ENCODE measurements at places on chromosomes 12 and 14. TPM values are rescaled to one million over a fixed set of nuclear protein-coding genes. Genes with fewer than 3 reads are reported as not detected.

DNA sequence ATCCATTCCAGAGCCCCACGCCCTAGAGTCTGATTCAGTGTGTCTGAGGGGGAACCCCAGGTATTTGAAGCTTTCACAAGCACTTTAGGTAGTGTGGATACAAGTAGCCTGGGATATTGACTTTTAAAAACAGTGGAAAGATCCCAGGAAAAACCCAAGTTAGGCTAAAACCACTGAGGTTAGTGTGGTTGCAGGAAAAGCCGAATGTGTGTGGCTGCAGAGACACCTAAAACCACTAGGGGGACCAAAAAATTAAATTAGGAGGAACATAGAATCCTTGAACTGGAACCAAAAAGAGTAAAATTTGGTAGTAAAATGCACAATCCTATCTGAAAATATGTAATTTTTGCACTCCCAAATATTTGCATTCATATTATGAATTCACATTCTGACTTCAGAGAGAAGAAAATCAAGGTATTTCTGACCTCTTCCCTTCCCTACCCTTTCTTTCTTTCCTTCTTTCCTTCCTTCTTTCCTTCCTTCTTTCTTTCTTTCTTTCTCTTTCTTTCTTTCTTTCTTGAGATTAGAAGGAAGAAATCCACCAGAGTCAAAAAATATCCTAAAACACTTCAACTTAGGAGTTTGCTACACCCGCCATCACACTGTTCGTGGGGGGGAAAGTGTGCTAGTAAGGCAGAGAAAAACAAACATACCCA, 37.8 kb downstream of the SLCO1A2 start:
- no peaks in the 10 kb centered on the region for H3K4me1 ChIP-seq
- H3K36me3 ChIP-seq = no peaks in the 10 kb centered on the region
- DNase-seq = peak; percentile 8
- no peak overlapping the region for H3K4me3 ChIP-seq
- no peak overlapping the region for H3K27ac ChIP-seq

- H3K4me1 ChIP-seq = no peaks in the 10 kb centered on the region
- DNase-seq = no peak
- H3K27ac ChIP-seq = no peak overlapping the region
- H3K4me3 ChIP-seq = no peak overlapping the region
- peaks cover 31% of the 10 kb centered on the region for H3K36me3 ChIP-seq
- H3K27me3 ChIP-seq = no peaks in the 10 kb centered on the region
These were observed 33.3 kb upstream of the C12orf50 start for GRCh38 chr12:88062474-88062873.

DNA sequence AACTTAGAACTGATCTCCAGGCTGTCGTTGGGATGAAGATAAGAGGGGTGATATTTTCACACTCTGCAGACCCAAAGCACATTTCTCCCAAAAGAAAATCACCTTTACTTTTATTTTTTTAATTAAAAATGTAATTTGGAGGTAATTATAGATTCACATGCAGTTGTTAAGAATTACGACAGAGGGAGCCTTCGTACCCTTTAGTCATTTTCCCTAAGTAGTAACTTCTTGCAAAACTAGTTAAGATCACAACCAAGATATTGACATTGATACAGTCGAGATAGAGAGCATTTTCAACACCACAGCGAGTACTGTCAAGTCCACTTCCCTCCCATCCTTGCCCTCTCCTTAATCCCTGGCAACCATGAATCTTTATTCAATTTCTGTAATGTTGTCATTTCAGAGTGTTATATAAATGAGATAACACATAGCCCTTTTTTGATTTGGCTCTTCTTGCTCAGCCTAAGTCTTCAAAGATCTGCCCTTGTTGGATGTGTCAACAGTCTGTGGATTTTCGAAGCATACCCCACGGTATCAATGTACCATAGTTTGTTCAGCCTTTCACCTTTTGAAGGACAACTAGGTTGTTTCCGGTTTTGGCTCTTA, 39.6 kb downstream of the DNAH10 start:
- H3K36me3 ChIP-seq = no peaks in the 10 kb centered on the region
- H3K4me1 ChIP-seq = no peaks in the 10 kb centered on the region
- peaks cover 11% of the 10 kb centered on the region for H3K27me3 ChIP-seq
- no peak overlapping the region for H3K27ac ChIP-seq
- DNase-seq = no peak
- H3K4me3 ChIP-seq = no peak overlapping the region

DNA sequence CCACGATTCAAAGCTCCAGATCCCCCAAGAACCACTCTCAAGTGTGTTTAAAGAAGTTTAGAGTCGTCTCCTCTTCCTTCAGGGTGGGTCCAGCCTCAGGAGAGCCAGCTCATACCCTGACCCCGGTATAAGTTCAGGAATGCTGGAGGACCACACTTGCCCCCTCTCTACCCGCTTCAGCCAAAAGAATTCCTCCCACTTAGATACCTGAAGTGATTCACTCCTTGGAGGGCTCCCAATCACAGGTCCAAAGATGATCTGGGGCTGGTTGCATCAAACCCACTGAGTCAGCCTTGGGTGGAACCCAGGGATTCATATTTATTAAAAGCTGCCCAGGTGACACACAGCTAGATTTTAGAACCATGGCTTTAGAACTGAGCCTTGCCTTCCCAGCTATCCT, 133.5 kb upstream of the PARP11 start:
- DNase-seq = no peak
- no peaks in the 10 kb centered on the region for H3K27me3 ChIP-seq
- no peak overlapping the region for H3K27ac ChIP-seq
- H3K4me1 ChIP-seq = no peaks in the 10 kb centered on the region
- H3K36me3 ChIP-seq = no peaks in the 10 kb centered on the region
- H3K4me3 ChIP-seq = no peak overlapping the region

GRCh38 chr12:116434155-116435011, 124.8 kb upstream of the MAP1LC3B2 start:
- DNase-seq = peak; percentile 46
- H3K27me3 ChIP-seq = no peaks in the 10 kb centered on the region
- peaks cover 6% of the 10 kb centered on the region for H3K4me1 ChIP-seq
- H3K36me3 ChIP-seq = no peaks in the 10 kb centered on the region

GRCh38 chr12:93415723-93416464, 25.9 kb downstream of the UBE2N start:
- H3K36me3 ChIP-seq = peaks cover 16% of the 10 kb centered on the region
- H3K4me3 ChIP-seq = no peak overlapping the region
- H3K27ac ChIP-seq = no peak overlapping the region
- no peak for DNase-seq
- 0 out of 2 replicates have a peak, but pooled peaks cover 3% of the 10 kb centered on the region for H3K4me1 ChIP-seq
- no peaks in the 10 kb centered on the region for H3K27me3 ChIP-seq

DNA sequence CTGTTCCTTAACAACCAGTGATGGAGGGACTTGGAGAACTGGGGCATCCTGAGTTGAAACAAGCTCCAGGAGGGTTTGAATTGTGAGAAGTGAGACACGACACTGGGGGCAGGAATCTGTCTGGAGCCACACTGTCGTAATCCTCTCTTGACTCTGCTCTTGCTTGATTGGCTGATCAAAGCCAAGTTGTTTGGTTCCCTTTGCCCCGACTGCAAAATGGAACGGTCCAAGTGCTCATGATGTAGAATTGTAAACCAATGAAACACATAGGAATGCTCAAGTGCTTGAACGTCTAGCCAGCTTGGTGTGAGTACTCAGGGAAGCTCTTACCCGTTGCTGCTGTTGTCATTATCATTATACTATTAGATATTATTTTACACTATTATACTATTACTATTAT, 98.1 kb downstream of the TMEM132C start:
- H3K4me1 ChIP-seq = no peaks in the 10 kb centered on the region
- H3K27ac ChIP-seq = no peak overlapping the region
- peaks cover 28% of the 10 kb centered on the region for H3K27me3 ChIP-seq
- H3K36me3 ChIP-seq = no peaks in the 10 kb centered on the region

DNA sequence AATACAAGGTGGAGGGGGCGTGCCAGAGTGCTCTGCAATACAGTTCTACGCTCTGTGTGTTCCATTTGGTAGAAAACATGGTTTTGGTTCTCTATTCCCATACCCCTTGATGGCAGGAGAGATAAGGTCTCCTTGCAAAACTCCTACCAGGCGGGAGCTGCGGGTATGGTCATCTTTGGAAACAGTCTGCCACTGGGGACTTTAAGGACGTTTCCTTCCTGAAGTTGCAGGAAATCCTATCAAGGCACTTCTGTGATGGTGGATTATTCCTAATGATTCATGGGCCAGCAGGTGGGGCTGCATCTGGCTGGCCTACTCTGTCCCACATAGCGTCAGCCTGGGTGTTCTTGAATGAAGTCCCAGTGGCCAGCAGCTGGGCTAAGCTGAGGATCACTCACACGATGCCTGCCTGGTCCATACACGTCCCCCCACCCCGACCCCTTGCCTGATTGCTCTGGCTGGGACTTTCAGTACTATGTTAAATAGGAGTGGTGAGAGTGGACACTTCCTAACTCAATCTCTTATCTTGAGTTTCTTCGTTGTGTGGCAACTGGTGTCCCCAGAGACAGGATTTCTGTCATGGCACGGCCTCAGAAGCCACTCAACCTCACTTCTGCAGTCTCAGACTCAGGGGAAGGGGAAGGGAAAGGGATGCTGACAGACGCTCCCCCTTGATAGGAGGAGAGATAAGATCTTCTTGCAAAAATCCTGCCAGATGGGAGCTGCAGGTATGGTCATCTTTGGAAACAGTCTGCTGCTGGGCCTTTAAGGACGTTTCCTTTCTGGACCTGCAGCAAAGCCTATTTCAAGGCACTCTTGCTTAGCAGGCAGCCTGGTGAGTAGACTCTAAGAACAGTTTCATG, 61.0 kb upstream of the FKBP4 start:
- no peaks in the 10 kb centered on the region for H3K27me3 ChIP-seq
- DNase-seq = no peak
- no peak overlapping the region for H3K4me3 ChIP-seq
- H3K27ac ChIP-seq = no peak overlapping the region
- H3K36me3 ChIP-seq = no peaks in the 10 kb centered on the region

- no peaks in the 10 kb centered on the region for H3K27me3 ChIP-seq
- H3K27ac ChIP-seq = no peak overlapping the region
- DNase-seq = no peak
These were observed 117.1 kb downstream of the DPF3 start for GRCh38 chr14:72776701-72777261.

DNA sequence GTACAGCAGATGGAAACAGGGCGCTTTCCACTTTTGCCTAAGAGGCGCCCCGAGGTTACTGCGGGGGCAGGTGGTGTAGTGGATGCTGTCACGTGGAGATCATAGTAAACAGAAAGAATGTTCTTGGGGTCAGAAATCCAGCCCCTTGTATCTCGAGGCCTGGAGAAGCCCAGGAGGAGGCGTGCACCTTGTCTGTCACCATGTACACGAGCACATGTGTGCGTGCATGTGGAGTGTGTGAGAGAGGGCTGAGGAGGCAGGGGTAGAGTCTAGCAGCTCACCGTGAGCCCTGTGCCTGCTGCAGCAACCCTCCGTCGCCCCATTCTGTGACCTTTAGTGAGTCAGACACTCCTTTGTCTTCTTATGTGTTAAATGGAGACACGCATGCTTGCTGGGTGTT, 59.0 kb downstream of the CACNA1C start:
- no peak overlapping the region for H3K4me3 ChIP-seq
- H3K27ac ChIP-seq = no peak overlapping the region
- H3K36me3 ChIP-seq = no peaks in the 10 kb centered on the region
- no peak for DNase-seq
- H3K4me1 ChIP-seq = no peaks in the 10 kb centered on the region

DNA sequence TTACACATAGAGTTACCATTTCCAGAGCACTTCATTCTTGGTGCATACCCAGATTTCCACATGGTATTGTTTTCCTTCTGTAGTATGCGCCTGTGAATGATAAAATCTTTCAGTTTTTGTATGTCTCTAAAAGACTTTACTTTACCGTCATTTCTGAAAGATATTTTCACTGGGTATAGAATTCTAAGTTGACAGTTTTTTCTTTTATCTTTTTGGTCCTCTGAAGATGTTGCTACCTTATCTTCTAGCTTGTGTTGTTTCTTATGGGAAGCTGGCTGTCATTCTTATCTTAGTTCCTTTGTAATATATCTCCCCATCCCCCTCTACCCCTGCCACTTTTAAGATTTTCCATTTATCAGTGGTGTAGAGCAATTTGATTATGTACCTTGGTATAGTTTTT, 36.7 kb downstream of the PRMT8 start:
- H3K27ac ChIP-seq = no peak overlapping the region
- no peak overlapping the region for H3K4me3 ChIP-seq
- no peaks in the 10 kb centered on the region for H3K4me1 ChIP-seq
- DNase-seq = no peak

DNA sequence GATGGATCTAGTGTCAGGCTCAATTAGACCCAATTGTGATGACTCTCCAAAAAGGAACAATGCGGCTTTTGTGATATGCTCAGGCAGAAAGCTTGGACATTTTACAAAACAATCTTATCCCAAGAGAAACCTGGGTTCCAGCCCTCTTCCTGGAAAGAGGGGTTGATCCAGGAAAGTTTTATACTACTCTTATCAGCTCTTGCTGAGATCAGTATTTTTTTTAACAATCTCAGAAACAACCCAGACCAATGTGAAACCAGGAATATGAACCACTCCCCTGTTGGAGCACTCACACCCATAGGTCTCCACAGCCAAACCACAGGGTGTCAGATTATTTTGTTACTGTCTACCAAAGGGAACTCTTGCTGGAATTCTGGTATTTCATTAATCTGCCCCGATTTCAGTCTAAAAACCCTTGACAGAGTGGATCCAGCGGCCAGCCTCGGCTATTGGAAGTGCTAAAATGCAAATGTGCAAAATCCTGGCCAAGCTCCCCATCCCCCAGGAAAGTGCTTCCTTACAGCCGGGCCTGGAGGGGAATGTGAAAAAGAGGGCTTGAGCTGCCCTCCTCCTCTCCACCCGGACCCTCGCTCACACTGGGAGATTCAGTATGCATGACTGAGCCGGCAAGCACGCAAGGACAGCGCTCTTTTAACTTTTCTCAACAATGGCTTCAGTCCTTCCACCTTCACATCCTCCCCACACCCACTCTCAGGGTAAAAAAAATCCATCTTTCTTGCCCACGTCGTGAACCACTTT, 4.0 kb downstream of the FBXL14 start:
- peaks cover 10% of the 10 kb centered on the region for H3K36me3 ChIP-seq
- no peaks in the 10 kb centered on the region for H3K27me3 ChIP-seq
- H3K4me1 ChIP-seq = peaks cover 35% of the 10 kb centered on the region
- no peak overlapping the region for H3K27ac ChIP-seq

- peak; percentile 69 for DNase-seq
- no peaks in the 10 kb centered on the region for H3K36me3 ChIP-seq
- H3K27ac ChIP-seq = no peak overlapping the region
- H3K27me3 ChIP-seq = no peaks in the 10 kb centered on the region
- no peaks in the 10 kb centered on the region for H3K4me1 ChIP-seq
These were observed 589.3 kb upstream of the TMEM132C start for GRCh38 chr12:127677537-127678131.

GRCh38 chr14:103122947-103123633, at the start of gene TNFAIP2:
TSS of gene TNFAIP2 (plus strand) at chr14:103123461. CDS start at chr14:103126458, 2,997 bp downstream.
- peaks cover 28% of the 10 kb centered on the region for H3K4me1 ChIP-seq
- peak within 1 kb of the TSS; percentile 81 for H3K27ac ChIP-seq
- peak; percentile 72 for DNase-seq
- no peaks in the 10 kb centered on the region for H3K27me3 ChIP-seq
- peak within 1 kb of the TSS; percentile 53 for H3K4me3 ChIP-seq

Gene GYS2
- not detected for total RNA-seq

Gene LRRC9
- not detected for total RNA-seq

Gene SLC6A15
- total RNA-seq = not detected

Gene TSHR
- total RNA-seq = not detected

Gene TMEM119
- 0.18 TPM for total RNA-seq

Gene NTS
- total RNA-seq = not detected

Gene NUAK1
- 0.02 TPM for total RNA-seq

Gene CDCA3
- total RNA-seq = 47.2 TPM

Gene SIX1
- 0.49 TPM for total RNA-seq

Gene GPR132
- 1.1 TPM for total RNA-seq

Measured in K562 (cell line).